ENCODE measurements at places on chromosomes 7 and 10.

- DNase-seq: no peak
Measured at GRCh38 chr7:67553378-67553777, 556.7 kb downstream of the TYW1 start.

DNA sequence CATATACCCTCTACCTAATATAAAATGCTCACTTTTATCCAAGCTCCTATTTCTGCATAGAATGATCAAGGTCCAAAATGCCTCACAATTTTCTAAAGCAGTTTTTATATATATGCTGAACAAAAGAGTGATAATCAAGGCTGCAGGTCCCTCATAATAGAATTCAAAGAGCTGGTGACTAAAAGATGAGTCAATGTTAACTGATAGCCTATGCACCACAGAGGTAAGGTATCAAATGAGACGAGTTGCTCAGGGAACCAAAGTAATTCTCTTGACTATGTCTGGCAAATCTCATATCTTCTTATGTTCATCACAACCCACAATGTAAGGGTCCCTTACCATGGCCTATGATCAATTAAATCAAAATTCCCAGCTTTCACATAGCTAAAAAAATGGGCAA, 15.2 kb downstream of the PDZD8 start:
- no peak for DNase-seq

DNA sequence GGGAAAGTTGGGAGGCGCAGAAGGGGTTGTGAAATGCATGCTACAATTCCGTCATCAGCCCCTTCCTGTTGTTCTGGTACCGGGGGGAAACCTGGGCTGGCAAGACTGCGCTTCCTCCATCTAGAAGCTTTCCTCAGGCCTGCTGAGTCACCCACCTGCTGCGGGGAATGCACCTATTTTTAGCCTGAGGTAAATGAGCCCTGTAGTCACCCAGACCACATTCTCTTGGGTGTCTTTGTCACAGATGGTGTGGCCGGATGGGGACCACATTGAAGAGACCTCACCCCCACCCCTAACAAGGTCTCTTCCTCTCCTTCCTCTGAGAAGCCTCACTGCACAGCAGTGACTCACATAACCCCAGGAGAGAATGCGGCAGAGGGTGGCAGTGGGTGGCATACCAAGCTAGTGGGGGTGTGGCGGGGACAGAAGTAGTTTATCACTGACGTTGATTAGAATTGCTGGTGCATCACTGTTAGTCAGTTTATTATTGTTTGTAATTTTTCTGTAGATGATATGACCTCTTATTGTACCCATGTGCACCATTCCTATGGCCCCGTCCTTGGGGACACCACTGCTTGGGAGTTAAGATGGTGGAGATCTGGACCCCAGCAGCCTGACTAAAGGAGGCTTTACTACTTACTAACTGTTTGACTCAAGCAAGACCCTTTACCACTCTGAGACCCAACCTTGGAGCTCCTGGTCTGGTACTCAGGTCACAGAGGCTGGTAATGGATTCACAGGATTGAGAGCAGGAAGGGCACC, 83.0 kb upstream of the DUSP5 start:
- peak; percentile 93 for DNase-seq

DNA sequence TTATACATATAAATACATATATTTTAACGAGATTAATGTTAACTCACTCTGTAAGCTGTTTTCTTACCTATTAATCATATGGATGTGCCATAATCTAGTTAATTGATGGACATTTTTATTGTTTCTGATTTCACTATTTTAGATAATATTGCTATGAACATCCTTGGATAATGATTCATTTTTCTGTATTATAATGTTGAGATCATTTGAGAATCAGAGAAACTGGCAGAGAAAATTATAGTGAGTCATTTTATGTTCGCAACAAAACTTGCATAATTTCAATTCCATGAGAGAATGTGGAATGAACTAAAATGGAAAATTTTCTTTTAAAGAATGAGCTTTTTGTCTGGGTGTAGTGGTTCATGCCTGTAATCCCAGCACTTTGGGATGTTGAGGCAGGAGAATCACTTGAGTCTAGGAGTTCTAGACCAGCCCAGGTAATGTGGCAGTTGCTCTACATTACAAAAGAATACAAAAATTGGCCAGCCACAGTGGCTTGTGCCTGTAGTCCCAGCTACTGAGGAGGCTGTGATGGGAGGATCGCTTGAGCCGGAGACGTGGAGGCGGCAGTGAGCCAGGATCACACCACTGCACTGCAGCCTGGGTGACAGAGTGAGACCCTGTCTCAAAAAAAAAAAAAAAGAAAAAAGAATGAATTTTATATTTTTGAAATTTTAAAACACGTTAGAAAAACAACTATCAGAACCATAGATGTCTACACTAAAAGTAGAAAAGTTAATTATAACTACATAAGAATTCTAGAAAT, 40.5 kb downstream of the PAPSS2 start:
- no peak for DNase-seq

GRCh38 chr7:36210291-36210922, 57.4 kb downstream of the EEPD1 start:
- no peak for DNase-seq

DNA sequence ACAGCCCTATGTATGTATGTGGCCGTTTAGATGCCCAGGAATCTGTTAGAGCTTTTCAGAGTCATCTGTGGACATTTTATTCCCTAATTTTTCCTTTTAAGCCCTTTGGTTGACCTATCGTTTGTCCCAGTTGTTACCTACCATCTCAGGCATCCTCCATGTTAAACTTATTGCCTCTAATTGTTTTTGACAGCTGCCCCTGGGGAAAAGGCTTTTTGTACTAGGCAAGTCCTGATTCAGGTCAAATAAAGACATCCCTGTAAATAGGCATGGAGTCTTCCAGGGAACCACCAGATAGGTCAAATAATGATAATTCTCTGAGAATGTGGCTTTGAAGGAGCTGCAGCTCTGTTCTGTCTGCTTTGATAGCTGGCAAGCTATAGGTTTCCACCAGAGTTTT, 87.7 kb upstream of the CYP26C1 start:
- no peak for DNase-seq

DNA sequence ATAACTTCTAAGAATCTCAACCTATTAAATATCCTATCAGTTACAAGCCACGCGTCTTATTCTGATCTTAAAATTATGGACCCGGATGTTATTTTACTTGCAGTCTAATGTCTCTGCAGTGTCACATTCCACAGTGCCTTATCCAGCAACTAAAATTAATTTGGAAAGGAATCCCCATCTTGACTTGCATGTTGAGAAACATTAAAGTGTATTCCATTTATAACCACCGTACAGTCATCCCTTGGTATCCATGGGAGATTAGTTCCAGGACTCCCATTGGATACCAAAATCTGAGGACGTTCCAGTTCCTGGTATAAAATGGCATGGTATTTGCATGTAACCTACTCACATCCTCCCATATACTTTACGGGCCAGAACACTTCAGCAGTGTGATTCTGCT, 194.7 kb downstream of the ARHGAP21 start:
- no peak for DNase-seq

DNA sequence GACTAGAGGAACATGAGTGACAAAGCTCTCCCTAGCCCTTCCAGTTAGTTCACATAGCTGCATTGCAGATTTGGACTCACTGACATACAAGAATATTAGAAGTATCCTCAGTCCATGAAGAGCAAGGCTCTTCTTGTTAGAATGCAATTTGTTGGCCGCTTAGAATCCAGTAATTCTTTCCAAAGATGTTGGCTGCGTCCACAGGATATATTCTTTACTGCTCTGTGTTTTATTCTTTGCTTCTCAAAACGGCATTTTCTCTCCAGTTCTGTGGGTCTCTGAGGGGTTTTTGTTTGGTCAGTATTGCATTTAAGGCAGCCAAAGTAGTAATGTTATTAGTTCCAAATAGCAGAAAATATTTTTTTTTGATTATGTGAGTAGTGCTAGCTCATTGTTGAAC, 588.6 kb downstream of the DNAJB9 start:
- DNase-seq: no peak

DNA sequence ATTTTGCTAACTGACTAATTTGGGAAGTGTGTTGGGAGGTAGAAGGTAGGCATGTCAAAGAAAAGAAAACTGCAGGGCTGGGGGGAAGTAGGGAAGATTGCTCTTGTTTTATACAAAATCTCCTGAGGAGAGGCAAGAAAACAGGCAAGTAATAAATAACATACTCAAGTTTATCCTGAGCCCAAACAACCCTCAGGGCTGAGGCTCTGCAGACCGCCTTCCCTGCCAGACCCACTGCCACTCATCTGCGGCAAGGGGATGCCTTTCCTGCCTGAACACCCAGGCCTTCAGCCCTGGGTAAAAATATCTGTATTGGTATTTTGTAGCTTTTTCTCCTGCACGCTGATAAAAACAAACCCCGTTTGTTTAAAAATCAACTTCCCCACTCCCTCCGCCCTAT, 399.8 kb upstream of the NFE2L3 start:
- DNase-seq: no peak

DNA sequence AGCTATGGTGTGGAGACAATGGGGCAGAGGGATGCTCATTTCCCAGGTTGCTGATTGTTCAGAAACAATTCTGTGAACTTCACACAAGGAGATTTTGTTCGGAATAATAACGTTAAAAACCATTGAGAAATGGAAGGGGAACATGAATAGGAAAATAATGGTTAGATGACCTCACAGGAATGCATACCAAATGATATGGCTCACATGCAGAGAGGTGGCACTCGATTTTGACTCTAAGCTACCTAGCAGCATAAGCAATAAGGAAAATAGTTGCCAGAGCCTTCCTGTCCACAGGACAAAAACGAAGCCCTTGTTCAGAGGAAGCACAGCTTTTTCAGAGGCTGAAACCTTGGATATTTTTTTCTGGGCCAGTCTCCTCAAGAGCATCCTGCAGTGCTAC, 293.1 kb downstream of the ZEB1 start:
- DNase-seq: no peak

GRCh38 chr10:129524936-129525335, 57.9 kb downstream of the MGMT start:
- DNase-seq: no peak

GRCh38 chr10:124198125-124198501, 104.7 kb upstream of the CHST15 start:
- DNase-seq: no peak

GRCh38 chr10:103545366-103545765, 51.9 kb downstream of the NEURL1 start:
- no peak for DNase-seq

GRCh38 chr7:26919906-26920493, 55.6 kb upstream of the SKAP2 start:
- DNase-seq: no peak

GRCh38 chr7:151782598-151783448, 94.1 kb downstream of the PRKAG2 start:
- DNase-seq: peak; percentile 73

DNA sequence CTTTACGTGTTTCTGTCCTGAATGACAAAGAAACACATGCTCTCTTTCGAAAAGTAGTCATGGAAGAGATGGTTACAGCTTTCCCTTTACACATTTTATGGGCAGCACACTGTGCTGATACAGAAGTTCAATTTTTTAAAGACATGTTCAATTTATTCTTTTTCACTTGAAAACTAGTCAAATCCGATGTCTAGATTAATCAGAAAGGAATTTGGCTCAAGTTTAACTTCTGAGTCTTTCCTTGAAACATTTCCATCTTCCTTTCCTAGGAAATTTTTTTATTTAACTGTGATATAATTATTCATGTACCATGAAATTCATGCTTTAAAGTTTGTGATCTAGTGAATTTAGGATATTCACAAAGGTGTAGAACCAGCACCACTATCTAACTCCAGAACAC, 360.1 kb downstream of the TNS3 start:
- no peak for DNase-seq

Measured in CD4-positive, alpha-beta T cell treated with Interleukin-21 for 1 hour (primary cell).